Stimulated activated CD8-positive, alpha-beta memory T cell treated with anti-CD3 and anti-CD28 coated beads, Interleukin-12 subunit alpha, Interleukin-12 subunit beta, amount 100 ng/mL, for 4 hours (primary cell): ENCODE measurements at places on chromosomes 5 and 9.

GRCh38 chr9:110115826-110116542 lies 92.0 kb downstream of the C9orf152 start:
- DNase-seq, result no peak

GRCh38 chr9:131429121-131430012 lies 35.5 kb downstream of the PRRC2B start:
- no peak for DNase-seq

DNA sequence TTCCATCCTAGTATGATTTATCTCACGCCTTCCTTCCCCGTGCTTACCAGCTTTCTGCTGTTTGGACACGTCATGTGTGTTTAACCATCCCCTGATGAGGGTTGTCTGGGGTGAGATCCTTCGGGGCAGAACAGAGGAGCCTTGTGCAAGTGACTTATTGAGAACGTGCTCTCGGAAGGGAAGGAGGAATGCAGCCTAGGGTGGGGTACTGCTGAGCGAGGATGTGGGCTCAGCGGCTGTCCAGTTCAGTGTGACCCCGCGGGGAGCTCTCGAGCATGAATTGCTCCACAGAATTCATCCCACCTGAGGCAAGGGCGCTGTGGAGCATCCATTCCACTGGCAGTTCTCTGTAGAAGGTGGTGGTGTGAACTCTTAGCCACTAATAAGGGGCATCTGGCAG lies 4.0 kb downstream of the MYOZ3 start:
- DNase-seq, result no peak

- DNase-seq, result no peak
Measured at GRCh38 chr9:24297931-24298330, 247.8 kb downstream of the IZUMO3 start.

DNA sequence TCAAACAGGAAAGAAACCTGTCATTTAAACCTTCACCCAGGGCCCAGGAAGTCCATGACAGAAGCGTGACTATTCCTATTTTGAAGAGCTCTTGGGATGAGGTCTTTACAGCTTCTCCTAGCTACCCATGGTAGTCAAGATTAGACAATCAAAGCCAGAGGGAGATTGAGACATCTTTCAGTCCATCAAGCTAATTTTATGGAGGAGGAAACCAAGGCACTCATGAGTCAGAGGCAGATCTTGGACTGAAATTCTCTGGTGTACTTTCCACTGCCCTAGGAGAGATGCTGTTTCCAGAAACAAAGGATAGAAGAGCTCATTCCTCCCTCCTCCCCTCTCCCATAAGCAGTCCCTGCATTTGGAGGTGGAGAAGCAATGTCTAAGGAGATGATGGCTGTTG lies 9.2 kb downstream of the TNFSF8 start:
- DNase-seq, result no peak

GRCh38 chr9:127455324-127455992 lies 4.1 kb downstream of the LRSAM1 start:
- no peak for DNase-seq

- DNase-seq, result no peak
Measured at GRCh38 chr9:120694559-120694958, 19.7 kb downstream of the MEGF9 start.

DNA sequence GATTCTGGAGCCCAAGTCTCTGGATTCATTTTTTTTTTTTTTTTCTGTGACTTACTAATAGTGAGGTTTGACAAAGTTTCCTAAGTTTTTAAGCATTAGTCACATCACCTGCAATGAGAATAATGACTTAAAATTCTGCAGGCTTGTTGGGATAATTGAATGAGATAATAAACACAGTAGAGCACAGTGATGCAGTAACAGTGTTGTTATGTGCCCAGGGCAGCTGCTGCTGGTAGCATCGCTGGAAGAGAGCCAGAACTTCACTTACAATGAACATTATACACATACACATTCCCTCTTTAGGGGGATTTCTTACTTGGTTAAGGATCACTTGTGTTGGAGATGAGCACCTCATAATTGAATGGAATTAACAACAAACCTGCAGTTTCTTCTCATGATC lies 78.9 kb downstream of the ALDH7A1 start:
- no peak for DNase-seq

GRCh38 chr5:96876292-96876850 lies at the start of gene ERAP2:
Gene ERAP2, plus strand, starts transcription at chr5:96876500. Its CDS starts 3,186 bp downstream, at chr5:96879686.
- no peak for DNase-seq

DNA sequence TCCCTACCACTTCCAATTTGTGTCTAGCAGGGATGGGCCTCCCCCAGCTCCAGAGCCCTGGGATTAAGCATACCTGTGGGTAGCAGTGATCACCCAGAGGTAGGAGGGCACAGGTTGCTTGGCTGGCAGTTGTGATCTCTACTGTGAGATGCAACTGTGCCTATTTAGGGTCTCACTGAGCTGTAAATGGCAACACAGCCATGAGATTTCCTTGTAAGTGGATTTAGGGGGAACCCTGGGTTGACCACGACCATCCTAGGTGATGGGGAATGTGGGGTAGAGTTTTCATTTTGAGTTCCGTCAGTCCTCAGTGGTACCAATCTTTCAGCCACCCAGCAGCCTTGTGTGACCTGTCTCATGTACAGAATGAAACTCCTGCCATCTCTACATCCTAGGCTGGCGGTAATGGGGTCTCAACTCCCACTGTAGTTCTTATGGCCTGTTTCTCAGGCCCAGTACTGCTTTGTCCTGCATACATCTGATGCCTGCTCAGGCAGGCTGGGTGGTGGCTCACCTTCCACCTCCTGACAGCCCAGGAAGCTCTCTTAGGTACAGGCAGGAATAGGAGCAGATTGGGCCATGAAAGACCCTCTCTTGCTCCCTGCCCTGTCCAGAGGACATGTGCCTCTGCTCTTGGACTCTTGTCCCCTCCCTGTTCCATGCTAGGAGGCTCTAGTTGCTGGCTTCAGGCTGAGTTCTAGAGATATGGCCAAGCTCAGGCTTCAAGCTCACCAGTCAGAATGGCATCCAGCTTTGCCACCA lies 8.1 kb downstream of the HNRNPAB start:
- DNase-seq, result no peak

DNA sequence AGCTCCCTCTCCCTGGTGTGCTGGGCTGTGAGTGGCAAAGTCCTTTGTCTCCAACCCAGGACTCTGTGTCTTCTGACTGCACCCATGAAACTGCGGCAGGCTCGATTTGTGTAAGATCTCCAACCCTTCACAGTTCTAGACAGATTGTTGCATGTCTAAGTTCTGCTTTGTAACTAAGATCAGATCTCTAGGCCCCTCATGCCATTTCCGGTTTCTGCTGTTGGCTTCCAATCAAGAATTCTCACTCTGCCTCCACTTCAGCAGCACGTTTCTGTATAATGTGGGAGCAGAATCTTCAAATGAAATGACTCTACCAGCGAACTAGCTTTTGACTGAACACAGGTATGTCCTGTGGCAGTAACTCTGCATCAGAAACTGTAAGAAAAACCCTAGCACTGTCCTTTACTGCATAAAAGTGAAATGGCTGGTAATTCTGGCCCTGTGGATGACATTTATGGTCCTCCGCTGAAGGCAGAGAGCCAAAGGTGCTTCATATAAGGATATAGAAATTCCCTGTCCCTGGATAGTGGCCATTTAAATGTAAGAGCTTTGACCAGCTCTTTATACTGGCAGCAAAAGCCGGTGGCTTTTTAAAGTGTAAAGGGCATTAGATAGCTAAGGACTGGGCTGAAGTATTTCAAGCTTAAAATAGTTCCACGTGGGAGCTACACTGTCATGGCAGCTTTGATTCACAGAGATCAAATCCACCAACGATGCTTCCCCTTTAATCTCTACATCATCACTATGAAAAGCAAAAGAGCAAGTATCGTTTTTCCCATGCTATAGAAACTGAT lies 319.0 kb upstream of the CDH6 start:
- no peak for DNase-seq

DNA sequence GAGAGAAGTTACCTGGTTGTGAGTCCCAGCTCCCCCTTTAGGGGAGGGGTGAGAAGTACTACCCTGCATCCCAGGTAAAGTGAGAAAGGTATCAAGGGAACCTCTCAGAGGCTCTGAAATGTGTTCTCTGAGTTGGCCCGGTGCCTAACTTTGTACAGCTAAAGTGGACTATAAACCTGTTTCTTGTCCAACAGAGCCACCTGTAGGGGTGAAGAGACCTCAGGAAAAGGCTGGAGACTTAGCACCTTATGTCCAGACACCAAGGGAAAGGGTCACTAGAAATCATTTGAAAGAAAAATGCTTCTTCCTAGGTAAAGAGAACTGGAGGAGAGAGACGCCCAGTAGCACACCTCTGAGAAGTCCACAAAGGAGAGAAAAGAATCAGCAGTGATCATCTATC lies 108.3 kb upstream of the KIF2A start:
- no peak for DNase-seq

- DNase-seq, result no peak
Measured at GRCh38 chr5:147336876-147337275, 102.0 kb downstream of the STK32A start.
